ENCODE measurements at places on chromosomes 5 and 9. TPM values are rescaled to one million over a fixed set of nuclear protein-coding genes. Genes with fewer than 3 reads are reported as not detected.

DNA sequence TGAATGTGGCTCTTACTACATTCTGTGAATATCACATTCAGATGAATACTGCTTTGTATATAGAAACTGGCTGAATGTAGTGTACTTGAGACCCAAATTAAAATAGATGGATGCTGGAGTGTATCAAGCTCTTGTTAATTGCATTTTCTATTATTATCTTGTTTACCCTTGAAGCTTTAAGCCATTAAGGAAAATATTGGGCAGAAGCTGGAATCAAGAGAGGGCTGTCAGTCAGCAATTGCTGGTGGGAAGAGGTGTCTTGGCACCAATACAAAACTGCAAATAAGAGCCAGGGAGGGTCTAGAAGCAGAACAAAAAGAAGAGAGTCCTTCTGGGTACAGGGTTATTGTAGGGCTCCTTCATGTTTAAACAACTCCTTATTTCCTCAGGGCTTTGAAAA lies 38.8 kb downstream of the MUSK start:
- DNase-seq: no peak

- DNase-seq: peak; percentile 57
Observed at GRCh38 chr9:125161284-125161918, 18.1 kb upstream of the SCAI start.

DNA sequence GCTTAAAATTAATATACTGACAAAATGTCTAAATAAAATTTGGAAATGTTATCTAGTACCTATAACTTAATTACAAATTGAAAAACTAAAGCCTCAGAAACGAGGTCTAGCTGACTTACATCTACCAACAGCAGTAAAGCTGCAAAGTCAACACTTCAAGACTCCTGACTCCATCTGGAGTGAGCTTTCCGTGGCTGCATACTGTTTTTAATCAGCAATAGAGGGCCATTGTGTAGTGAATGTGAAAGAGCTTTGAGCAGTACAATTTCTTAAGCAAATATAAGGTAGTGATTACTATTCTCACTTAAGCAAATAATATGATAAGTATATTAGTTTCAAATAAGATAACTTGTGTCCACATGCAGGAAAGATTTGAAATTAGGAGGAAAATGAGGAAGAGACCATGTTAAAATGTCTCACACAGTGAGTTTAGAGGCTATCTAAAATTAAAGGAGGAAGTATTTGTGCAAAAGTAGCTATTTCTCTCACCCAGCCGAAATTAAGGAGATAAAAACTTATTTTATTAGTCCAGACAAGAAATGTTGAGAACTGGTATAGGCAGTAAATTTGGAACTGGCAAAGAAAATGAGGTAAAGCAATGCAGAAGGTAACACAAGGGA lies 6.4 kb downstream of the SPINK6 start:
- no peak for DNase-seq

- DNase-seq: no peak
Observed at GRCh38 chr5:91126888-91127287, 256.2 kb downstream of the ARRDC3 start.

GRCh38 chr9:105046907-105047741 lies 119.2 kb upstream of the ABCA1 start:
- DNase-seq: no peak

The PCDHB15 gene
- total RNA-seq: under 0.01 TPM

The C9orf43 gene
- 0.43 TPM for total RNA-seq

The NRG2 gene
- under 0.01 TPM for total RNA-seq

GRCh38 chr9:104774831-104775573 lies 11.1 kb downstream of the NIPSNAP3B start:
- peak; percentile 26 for DNase-seq

The ACER2 gene
- 0.64 TPM for total RNA-seq

The PCDHA9 gene
- under 0.01 TPM for total RNA-seq

- DNase-seq: no peak
Observed at GRCh38 chr9:137707361-137707760, 88.6 kb downstream of the EHMT1 start.

DNA sequence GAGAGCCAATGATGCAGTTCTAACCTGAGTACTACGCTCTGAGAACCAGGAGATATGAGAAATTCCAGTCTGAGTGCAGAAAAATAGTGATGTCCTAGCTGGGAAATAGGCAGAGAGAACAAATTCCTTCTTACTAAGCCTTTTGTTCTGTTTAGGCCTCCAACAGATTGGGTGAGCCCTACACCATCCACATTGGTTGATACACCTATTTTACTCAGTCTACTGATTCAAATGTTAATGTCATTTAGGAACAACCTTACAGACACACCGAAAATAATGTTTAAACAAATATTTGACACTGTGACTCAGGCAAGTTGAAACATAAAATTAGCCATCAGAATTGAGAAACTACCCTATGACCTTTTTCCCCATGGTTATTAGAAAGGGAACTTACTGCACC lies 333.9 kb upstream of the IZUMO3 start:
- no peak for DNase-seq

- no peak for DNase-seq
Observed at GRCh38 chr5:31366941-31367340, 165.0 kb downstream of the DROSHA start.

The PITX1 gene
- 66.7 TPM for total RNA-seq

The DDX4 gene
- not detected for total RNA-seq

- DNase-seq: peak; percentile 46
Observed at GRCh38 chr5:151026679-151027078, 6.3 kb downstream of the GPX3 start.

The AMBP gene
- not detected for total RNA-seq

The SLC6A19 gene
- total RNA-seq: not detected

GRCh38 chr9:136484153-136485048 lies 1.6 kb upstream of the SEC16A start:
- DNase-seq: no peak

DNA sequence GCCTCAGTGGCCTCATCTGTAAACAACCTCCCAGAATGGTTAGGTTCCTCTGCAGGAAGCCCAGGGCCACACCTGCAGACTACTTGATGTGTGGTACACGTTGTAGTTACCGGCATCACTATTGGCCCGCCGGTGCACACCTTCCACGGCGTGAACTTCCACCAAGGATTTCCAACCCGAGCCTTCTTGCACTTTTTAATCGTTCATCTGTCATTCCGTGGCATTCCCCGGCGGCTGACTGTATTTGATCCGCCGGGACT lies 5.3 kb upstream of the TRIM41 start:
- DNase-seq: no peak

DNA sequence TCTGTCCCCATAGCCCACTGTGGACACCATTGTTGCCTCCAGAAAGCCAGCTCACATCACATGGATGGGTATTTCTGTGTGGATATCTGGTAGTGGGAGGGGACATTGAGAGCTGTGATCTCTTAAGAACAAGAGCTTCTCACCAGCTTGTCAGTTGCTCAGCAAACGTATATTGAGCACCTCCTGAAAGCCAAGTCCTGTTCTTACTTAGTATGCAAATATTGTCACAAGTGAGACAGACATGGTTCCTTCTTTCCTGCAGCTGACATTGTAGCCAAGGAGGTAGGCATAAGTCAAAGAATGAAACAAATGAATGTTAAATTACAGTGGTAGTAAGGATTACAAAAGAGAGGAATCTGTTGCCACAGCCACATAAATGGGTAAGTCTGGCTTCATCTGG lies 3.8 kb downstream of the TCOF1 start:
- no peak for DNase-seq

The ASPN gene
- total RNA-seq: 1.6 TPM

- peak; percentile 29 for DNase-seq
Observed at GRCh38 chr9:111287127-111287526, 42.9 kb downstream of the OR2K2 start.

GRCh38 chr9:35967042-35967441 lies 9.1 kb upstream of the OR2S2 start:
- DNase-seq: no peak

GRCh38 chr9:92794426-92794825 lies 29.8 kb upstream of the BICD2 start:
- no peak for DNase-seq

All from fibroblast of villous mesenchyme (primary cell).